Motor neuron (in vitro differentiated cells): ENCODE measurements at places on chromosomes 16 and 17.

- peak; percentile 60 for ATAC-seq
Measured at GRCh38 chr17:39231591-39232551, 6.1 kb upstream of the STAC2 start.

- no peak for ATAC-seq
Measured at GRCh38 chr16:15686287-15686686, 36.2 kb downstream of the NDE1 start.

GRCh38 chr17:4786516-4786915 is 352 bp upstream of the VMO1 start:
- no peak for ATAC-seq

GRCh38 chr16:30004424-30004776 is 6.4 kb downstream of the DOC2A start:
- ATAC-seq = peak; percentile 14

GRCh38 chr16:85674418-85674755 is 14.4 kb downstream of the GINS2 start:
- ATAC-seq = no peak

GRCh38 chr16:73553941-73554660 is 506.2 kb upstream of the ZFHX3 start:
- no peak for ATAC-seq

GRCh38 chr17:76687298-76688164 is 23.2 kb downstream of the MXRA7 start:
- ATAC-seq = peak; percentile 28

DNA sequence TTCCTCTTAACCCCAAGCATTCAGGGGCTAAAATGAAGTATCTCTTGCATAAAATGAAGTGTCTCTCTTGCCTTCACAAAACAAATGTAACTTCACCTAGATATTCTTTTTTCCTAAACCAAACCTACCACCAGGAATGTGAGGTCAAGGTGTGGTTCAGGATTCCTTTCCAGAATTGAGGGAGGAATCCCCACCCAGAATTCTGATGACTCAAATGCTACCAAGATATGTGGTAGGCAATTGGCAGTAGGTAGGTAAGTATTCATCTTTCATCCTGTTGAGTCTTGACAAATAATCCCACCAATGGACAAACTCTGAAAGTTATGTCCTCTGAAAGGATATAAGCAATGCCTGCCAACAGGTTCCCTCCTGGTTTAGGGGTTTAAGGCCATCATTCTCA is 26.2 kb downstream of the TRIM16 start:
- no peak for ATAC-seq

DNA sequence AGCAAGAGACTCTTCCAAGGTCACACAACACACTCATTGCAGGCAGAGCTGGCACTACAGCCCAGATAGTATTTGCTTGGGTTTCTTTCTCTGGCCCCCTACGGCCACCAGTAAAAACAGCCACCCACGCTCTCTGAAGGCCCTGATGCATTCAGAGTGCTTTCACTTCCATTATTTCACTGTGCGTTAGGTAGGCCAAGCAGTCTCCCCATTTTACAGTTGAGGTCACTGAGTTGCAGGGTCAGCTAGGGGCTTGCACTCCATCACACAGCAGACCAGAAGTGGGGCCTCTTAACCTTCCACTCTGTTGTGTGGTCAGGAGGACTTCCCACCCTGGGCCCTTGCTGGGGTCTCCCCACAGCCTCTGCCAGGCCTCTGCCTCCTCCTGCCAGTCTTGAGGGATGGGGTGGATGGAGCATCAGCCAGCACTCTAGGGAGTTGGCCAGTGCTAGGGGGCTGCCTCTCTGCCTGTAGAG is 2.5 kb downstream of the TBX21 start:
- no peak for ATAC-seq

DNA sequence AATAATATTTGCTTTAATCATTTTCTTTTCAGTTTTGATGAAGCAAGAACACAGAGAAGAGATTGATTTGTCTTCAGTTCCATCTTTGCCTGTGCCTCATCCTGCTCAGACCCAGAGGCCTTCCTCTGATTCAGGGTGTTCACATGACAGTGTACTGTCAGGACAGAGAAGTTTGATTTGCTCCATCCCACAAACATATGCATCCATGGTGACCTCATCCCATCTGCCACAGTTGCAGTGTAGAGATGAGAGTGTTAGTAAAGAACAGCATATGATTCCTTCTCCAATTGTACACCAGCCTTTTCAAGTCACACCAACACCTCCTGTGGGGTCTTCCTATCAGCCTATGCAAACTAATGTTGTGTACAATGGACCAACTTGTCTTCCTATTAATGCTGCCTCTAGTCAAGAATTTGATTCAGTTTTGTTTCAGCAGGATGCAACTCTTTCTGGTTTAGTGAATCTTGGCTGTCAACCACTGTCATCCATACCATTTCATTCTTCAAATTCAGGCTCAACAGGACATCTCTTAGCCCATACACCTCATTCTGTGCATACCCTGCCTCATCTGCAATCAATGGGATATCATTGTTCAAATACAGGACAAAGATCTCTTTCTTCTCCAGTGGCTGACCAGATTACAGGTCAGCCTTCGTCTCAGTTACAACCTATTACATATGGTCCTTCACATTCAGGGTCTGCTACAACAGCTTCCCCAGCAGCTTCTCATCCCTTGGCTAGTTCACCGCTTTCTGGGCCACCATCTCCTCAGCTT is 45.0 kb downstream of the ESRP2 start:
- ATAC-seq = peak; percentile 98

DNA sequence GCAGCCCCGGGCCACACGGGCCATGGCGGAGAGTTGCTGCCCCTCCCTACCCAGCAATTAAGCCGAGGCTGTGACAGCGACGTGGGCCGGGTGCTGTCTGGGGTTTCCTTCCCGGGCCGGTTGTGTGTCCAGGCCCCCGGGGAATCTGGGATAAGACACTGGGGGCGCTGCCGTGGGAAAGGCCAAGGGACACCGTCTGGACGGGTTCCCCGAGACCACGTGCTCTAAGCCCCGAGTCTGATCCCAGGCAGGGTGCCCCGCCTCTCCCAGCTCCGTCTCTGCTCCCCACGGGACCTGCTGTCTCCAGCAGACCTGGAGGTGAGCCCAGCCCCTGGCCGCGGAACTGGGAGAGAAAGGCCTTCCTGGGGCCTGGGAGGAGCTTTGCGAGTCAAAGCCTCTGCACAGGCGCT is 92.2 kb downstream of the IRX3 start:
- no peak for ATAC-seq

GRCh38 chr17:20202141-20202621 is 193.0 kb downstream of the SPECC1 start:
- ATAC-seq = no peak

- ATAC-seq = no peak
Measured at GRCh38 chr16:79903471-79903870, 302.9 kb upstream of the MAF start.

- peak; percentile 73 for ATAC-seq
Measured at GRCh38 chr16:50384500-50385135, 15.8 kb upstream of the BRD7 start.

- no peak for ATAC-seq
Measured at GRCh38 chr16:60922920-60923319, 1113.3 kb downstream of the CDH8 start.

DNA sequence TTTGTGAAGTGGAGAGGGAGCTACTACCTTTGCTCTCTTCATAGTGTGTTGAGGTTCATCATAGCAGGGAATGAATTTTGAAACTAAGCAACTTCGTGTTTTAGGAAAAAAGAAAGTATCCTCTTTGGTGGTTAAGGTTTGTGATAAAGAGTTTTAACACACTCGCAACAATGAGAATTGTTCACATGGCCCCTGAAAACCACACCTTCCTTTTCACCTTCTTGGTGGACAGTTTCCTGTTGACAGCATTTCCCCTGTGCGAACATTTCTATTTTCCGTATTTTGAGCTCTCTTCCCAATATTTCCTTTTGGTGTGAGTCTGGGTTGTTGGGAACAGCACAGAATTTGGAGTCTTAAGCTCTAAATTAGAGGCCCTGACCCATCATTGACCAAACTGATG is 3.8 kb downstream of the OR4D2 start:
- no peak for ATAC-seq

DNA sequence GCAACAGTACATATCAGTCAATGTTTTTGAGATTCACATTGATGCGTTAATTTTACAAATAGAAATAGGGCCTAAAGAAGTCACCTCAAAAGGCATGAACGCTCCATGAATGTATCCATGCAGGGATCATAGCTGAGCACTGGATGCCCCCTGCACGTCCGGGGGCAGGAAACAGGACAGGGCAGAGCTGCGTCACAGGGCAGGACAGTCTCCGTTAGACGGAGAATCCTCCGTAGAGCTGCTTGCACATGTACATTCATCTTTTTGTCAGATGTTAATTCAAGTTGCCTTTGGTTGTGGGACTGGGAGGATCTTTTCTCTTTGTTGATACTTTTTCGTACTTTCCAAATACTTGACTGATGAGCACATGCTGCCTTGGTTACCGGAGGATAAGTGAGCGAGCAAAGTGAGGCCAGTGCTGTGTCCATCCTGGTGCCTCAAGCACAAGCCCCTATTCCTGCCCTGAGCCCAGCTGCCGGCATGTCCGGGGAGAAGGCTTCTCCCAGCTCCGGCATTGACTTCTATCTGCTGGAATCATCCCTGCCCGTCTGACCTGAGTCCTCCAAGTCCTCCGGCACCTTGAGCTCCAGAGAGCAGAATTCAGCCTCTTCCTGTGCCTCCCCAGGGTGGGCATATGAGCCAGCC is 15.0 kb downstream of the GAA start:
- no peak for ATAC-seq

DNA sequence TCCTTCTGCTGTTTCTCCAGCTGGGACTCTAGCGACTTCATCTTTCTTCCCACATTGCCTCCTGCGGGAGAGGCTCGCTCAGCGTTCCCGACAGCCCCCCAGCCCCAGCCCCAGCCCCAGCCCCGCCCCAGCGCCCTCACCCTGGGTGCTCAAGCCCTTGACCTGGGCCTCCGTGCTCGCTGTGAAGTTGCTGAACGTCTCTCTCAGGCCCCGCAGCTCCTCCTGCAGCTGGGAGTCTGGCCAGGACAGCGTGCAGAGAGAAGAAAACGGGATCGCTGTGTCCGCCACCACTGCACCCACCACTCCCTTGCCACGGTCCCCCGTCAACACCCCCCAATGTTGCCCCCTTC is 2.4 kb downstream of the ASGR1 start:
- ATAC-seq = no peak

GRCh38 chr16:86138121-86139085 is 239.4 kb downstream of the IRF8 start:
- ATAC-seq = no peak

- no peak for ATAC-seq
Measured at GRCh38 chr16:69241926-69242325, 55.0 kb downstream of the SNTB2 start.

- no peak for ATAC-seq
Measured at GRCh38 chr17:59641799-59642484, 22.2 kb downstream of the CLTC start.

DNA sequence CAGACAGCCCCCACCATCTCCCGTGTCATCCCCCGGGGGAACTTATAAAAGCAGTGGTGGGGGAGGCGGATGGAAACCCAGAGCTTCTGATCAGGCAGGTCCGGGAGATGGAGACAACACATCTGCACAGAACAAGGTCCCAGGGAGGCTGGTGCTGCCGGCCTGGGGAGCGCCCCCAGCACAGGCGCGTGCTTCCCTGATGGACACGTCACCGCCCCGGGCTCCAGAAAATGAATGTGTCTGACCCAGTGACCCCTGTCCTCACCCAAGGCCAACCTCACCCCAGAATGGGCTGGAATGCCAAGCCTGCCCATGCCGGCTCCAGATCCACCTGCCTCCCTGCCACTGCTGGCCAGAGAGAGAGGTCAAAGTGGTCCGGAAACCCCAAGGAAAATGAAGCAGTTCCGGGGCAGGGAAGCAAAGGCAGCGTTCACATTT is 12.5 kb downstream of the SLC7A5 start:
- ATAC-seq = no peak

GRCh38 chr17:81920612-81921536 is 2.9 kb upstream of the SIRT7 start:
- no peak for ATAC-seq

- no peak for ATAC-seq
Measured at GRCh38 chr17:49401971-49402611, 12.6 kb downstream of the PHB1 start.

DNA sequence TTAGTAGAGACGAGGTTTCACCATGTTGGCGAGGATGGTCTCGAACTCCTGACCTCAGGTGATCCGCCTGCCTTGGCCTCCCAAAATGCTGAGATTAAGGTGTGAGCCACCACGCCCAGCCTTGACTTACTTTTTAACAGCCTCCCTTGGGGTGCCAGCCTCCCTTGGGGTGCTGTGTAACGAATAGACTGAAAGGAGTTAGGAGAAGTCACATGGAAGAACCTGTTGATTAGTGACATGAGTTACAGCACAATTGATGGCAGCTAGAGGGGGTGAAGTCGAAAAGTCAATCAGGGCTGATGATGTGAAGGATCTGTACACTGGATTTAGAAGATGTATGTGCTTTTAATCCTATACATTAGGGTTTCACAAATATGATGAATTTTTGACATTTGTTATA is 39.4 kb upstream of the CDR2 start:
- no peak for ATAC-seq

- no peak for ATAC-seq
Measured at GRCh38 chr16:63720848-63721247, 1401.0 kb downstream of the CDH11 start.

- peak; percentile 60 for ATAC-seq
Measured at GRCh38 chr17:20315311-20315710, 152.0 kb downstream of the LGALS9B start.

DNA sequence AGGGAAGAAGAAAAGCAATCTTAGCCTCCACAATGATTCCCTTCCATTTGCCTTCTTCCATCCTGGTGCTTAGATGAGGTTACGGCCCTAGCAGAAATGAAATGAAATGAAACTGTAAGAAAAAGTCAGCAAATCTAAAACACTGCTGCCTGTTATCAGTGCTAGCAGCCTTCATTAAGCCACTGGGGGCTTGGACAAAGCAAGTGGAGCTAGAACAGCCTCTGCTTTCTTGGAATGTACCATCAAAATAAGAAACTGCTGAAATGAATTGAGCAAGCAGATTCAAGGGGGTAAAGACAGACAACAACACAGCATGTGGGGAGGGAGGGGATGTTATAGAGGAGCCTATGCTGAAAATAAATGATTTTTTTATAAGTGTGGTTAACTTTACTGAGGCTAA is 5.1 kb downstream of the ANKFN1 start:
- ATAC-seq = no peak

DNA sequence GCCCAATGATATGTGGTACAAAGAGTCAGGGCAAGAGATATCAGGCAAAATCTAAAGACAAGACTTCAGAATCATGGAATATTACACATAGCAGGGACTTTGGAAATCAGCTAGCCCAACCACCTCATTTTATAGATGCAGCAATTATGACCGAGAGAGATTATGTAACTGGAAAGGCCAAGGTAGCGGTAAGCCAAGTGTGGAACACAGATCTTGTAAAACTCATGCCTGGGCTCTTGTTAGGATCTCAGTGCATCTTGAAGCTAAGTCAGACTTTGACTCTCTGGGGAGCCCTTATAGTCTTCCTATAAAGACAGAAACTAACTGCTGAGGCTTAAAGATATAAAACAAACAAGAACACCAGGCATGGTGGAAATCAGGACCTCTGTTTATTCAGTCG is 18.6 kb downstream of the MAP2K6 start:
- no peak for ATAC-seq
